ENCODE measurements at places on chromosomes 2 and 18.

DNA sequence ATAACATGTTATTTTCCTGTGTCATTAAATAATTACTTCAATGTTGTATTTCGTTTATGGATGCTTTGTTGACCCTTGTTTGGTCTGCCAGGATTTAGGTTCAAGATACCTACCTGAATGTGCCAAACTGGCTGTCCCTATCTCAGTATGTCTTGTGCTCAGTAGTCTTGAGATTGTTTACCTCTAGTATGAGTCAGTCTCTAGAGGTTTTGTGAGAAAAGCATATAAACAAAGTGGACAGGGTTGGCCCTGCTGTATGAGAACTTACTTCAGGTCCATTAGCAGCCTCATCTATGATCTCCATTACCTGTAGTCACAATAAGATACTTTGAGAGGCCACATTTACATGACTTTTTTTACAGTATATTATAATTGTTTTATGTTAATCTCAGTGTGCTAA lies 17.8 kb downstream of the DDX18 start:
- no peak for DNase-seq

DNA sequence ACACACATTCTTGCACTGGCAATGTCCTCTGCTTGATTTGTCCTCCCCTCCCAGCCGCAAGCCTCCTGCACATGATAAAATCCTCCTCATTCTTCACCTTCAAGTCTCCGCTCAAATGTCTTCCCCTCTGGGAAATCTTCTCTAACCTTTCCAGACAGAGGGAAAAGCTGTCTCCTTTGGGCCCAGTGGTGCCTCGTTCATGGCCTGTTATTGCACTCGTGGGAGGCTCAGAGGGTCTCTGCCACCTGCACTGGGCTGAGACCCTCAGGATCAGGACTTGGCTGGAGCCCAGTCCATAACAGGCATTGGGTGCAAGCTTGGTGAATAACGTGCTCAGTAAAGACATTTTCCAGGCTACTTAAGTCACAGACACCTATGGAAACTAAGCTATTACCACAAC lies 68.6 kb downstream of the PTGR3 start:
- no peak for DNase-seq

- no peak for DNase-seq
Observed at GRCh38 chr2:218783688-218784087, 1.7 kb downstream of the CYP27A1 start.

DNA sequence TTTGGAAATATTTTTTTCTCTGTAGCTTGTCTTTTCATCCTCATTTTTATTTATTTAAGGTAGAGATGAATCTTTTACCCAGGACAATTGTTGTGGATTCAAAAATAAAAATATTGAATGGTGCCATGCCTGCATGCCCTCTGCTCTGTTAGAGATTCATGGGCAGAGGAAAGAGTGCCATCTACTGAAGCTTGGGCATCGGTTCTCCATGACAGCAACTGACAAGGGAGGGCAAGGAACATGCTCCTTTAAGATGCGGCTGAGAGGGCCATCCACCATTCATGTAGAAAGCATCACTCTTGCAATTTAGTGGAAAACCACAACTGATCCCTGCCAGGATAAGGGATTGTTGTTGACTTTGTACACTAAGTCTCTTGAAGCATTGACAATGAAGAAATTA lies 79.9 kb downstream of the PARD3B start:
- DNase-seq = no peak

GRCh38 chr2:239667431-239667985 lies 266.7 kb upstream of the HDAC4 start:
- DNase-seq = no peak

DNA sequence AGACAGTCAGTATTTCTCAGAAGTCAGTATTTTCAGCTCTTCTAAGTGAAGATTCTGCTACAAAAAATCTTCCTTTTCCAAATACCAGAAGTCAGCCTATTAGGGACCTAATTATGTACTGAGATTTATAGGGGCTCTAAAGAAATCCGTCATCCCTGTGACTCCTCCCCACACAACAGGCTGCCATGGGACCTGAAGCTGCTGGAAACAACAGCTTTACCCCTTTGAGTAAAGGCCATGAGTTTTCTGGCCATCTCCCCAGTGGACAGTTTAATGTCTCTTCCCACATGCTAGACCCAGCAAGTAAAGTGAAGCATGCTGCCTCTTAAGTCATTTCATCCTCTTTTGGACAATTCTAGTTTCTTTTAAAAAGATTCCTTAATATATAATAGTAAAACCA lies 255.7 kb upstream of the ACVR2A start:
- DNase-seq = no peak

DNA sequence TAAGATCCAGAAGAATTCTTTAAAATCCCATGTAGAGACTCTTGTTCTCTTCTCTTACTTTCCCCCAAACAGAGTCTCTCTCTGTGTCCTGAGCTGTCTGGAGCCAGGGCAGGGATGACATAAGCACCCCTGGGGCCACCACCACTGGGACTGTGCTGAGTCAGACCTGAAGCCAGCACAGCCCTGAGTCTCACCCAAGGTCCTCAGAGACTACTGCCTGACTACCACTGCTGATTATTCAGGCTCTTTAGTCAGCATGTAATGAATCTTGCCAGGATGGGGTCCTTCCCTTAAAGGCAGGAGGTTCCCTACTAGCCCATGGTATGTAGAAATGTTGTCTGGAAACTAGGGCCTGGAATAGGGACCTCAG lies 34.9 kb upstream of the DYNC1I2 start:
- no peak for DNase-seq

GRCh38 chr2:241208058-241208457 lies 19.6 kb downstream of the ANO7 start:
- no peak for DNase-seq
